ENCODE measurements at places on chromosomes 2 and 18. TPM values are rescaled to one million over a fixed set of nuclear protein-coding genes. Genes with fewer than 3 reads are reported as not detected.

Gene DNAH7
- total RNA-seq = under 0.01 TPM

Gene SH2D6
- not detected for total RNA-seq

Gene SGO2
- total RNA-seq = 0.79 TPM

Gene RASGRP3
- 0.79 TPM for total RNA-seq

Gene ARHGEF4
- total RNA-seq = 107 TPM

Gene RND3
- total RNA-seq = 217 TPM

Gene GREB1L
- 0.90 TPM for total RNA-seq

Gene PIGN
- 64.1 TPM for total RNA-seq

All from bronchial epithelial cell (primary cell).